Bronchial smooth muscle cell (primary cell): ENCODE measurements at places on chromosomes 2 and 18. TPM values are rescaled to one million over a fixed set of nuclear protein-coding genes. Genes with fewer than 3 reads are reported as not detected.

Gene NPHP1
- 5.5 and 5.7 TPM in 2 replicates for total RNA-seq

Gene KATNAL2
- total RNA-seq = 3.8 and 9.5 TPM in 2 replicates

Gene AGXT
- total RNA-seq = not detected in 2 replicates

Gene SLC14A1
- total RNA-seq = 55.5 and 131 TPM in 2 replicates

Gene DSC2
- total RNA-seq = under 0.01 and 0.09 TPM in 2 replicates

Gene SULT1C4
- total RNA-seq = 0.16 TPM in 1 of 2 replicates, not detected in the other

Gene ZNF804A
- total RNA-seq = 0.86 and 4.7 TPM in 2 replicates

Gene SLC30A3
- total RNA-seq = not detected in 2 replicates

Gene POTEJ
- total RNA-seq = not detected in 2 replicates

Gene FTCDNL1
- 1.1 and 1.2 TPM in 2 replicates for total RNA-seq
